CD4-positive, alpha-beta memory T cell (primary cell): ENCODE measurements at places on chromosomes 3 and 15. TPM values are rescaled to one million over a fixed set of nuclear protein-coding genes. Genes with fewer than 3 reads are reported as not detected.
A peak's percentile ranks its signal among the peaks of the same experiment; 100 is the strongest.

- H3K27ac ChIP-seq, result no peak overlapping the region
- no peak overlapping the region for H3K4me3 ChIP-seq
- DNase-seq, result no peak
- H3K36me3 ChIP-seq, result no peaks in the 10 kb centered on the region
These were observed 118.3 kb upstream of the FRMD4B start for GRCh38 chr3:69504232-69504631.

The KIF15 gene
- total RNA-seq, result 0.19 TPM

The GOLGA6L7 gene
- not detected for total RNA-seq

DNA sequence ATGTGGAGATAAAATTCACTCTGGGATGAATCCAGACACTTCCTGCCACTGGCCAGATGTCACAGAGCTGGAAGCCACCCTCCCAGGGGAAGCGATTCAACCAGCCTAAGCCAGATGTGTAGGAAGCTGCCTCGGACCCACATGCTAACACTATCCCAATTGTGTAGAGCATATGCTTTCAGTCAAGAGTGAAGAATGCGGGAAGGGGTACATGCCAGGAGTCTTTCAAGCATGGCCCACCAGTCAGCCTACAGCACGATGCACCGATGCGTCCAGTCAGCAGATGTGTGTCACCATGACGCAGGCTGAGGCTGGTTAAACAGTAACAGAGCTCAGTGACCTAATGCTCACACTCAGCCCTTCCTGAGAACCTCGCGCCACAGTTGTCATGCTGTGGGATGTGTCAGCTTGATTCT, 38.8 kb upstream of the BNC1 start:
- DNase-seq, result no peak
- H3K36me3 ChIP-seq, result no peaks in the 10 kb centered on the region
- H3K27me3 ChIP-seq, result no peaks in the 10 kb centered on the region
- no peak overlapping the region for H3K27ac ChIP-seq
- no peak overlapping the region for H3K4me3 ChIP-seq

- H3K27me3 ChIP-seq, result no peaks in the 10 kb centered on the region
- H3K4me1 ChIP-seq, result no peaks in the 10 kb centered on the region
- no peak overlapping the region for H3K4me3 ChIP-seq
- no peaks in the 10 kb centered on the region for H3K36me3 ChIP-seq
These were observed 7.9 kb downstream of the SLC25A26 start for GRCh38 chr3:66228707-66229106.

The OXNAD1 gene
- 78.5 TPM for total RNA-seq

The EPHA6 gene
- total RNA-seq, result not detected

- H3K27ac ChIP-seq, result peak overlapping the region; percentile 70
- H3K27me3 ChIP-seq, result no peaks in the 10 kb centered on the region
- peak; percentile 76 for DNase-seq
- no peaks in the 10 kb centered on the region for H3K36me3 ChIP-seq
- H3K4me1 ChIP-seq, result peaks cover 72% of the 10 kb centered on the region
- H3K4me3 ChIP-seq, result no peak overlapping the region
These were observed 62.7 kb upstream of the KLF13 start for GRCh38 chr15:31263751-31264558.

DNA sequence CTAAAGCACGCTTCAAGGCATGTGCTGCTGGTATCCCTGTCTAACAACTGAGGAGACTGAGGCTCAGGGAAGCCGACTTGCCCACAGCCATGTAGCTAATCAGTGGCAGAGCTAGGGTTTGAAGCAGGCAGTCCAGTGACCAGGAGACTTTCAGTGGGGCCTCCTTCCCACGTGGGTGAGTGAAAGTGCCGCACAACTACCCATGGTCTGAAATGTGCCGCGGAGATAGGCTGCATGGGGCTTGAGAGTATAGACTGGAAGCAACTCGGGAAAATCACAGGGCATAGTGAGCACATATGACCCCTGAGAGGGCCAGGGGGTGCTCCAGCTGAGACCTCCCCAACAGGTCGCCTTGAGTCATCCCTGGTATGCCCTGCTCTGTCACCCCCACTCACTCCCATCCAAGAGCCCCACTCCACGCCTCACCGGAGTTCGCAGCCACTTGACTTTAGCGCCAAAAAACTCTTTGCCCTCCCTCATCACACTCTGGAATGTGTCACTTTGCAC, 19.1 kb downstream of the FAM174B start:
- DNase-seq, result no peak
- H3K27ac ChIP-seq, result no peak overlapping the region
- H3K4me3 ChIP-seq, result no peak overlapping the region
- no peaks in the 10 kb centered on the region for H3K27me3 ChIP-seq

The AADAC gene
- total RNA-seq, result not detected

DNA sequence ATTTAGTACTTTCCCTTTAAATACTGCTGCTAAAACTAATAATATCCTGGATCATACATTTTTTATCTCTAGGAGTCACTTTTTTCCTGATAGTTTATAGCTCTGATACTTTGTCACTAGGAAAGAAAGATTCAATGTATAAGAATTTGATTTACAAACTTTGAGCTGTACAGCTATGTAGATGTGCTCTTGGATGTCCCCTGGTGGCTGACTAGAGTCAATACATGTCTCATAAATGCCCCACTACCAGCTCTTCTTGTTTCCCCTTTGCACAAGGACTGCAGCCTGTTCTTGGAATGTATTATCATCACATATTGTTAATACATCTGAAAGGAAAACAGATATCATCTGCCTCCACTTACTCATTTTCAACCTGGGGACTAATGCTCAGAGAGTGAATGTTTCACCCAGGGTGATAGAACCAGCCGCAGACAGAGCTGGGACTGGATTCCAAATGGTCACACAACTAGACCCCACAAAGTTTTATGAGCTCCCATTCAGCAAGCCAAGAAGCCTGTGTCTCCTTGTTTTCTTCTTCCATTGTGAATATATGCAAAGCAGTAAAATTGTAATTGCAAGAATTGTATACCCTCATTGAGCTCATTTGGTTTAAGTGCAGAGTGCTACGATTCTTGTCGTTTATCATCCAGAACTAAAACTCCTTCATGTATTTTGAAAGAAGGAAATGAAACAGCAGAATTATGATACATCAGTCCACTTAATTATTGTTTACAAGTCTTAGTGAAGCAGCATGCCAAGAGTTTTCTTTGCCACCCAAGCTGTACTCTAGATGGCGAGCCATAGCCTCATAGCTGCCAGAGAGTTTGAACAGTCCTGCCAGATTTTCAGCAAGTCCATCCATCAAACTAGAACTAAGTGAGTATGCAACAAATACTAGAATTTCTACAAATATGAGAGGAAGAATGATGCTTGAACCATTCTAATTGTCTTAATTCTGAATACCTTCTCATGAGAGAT, 261.6 kb upstream of the LMCD1 start:
- no peak overlapping the region for H3K4me3 ChIP-seq
- no peaks in the 10 kb centered on the region for H3K4me1 ChIP-seq
- no peaks in the 10 kb centered on the region for H3K27me3 ChIP-seq
- H3K36me3 ChIP-seq, result no peaks in the 10 kb centered on the region
- no peak overlapping the region for H3K27ac ChIP-seq

GRCh38 chr3:53890726-53891475, 758 bp downstream of the SELENOK start:
- H3K27me3 ChIP-seq, result no peaks in the 10 kb centered on the region
- H3K4me1 ChIP-seq, result peaks cover 47% of the 10 kb centered on the region
- H3K4me3 ChIP-seq, result peak overlapping the region; percentile 96
- peak; percentile 72 for DNase-seq
- H3K36me3 ChIP-seq, result peaks cover 6% of the 10 kb centered on the region

The ZCWPW2 gene
- total RNA-seq, result 1.5 TPM

The P2RY1 gene
- 0.08 TPM for total RNA-seq

DNA sequence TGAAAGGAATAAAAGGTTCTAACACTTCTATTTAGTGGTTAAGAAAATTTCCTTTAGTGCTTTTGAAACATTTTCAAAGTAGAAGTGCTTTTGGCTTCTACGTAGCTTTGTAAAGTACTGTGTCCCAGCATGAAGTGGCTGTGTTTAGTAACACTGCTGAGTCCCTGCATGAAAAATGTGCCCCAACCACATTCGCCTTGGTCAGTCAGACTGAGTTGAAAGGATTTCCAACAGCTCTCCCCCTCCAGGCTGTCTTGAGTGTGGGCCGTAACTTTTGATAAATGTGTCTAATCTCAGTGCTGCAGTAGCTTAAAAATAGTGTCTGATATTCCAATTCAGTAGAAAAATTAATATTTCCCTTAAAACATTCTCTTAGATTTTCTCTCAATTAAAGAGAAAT, 115.0 kb downstream of the NR1D2 start:
- no peaks in the 10 kb centered on the region for H3K4me1 ChIP-seq
- no peak for DNase-seq
- no peaks in the 10 kb centered on the region for H3K27me3 ChIP-seq
- H3K4me3 ChIP-seq, result no peak overlapping the region

The IL17RD gene
- total RNA-seq, result not detected

DNA sequence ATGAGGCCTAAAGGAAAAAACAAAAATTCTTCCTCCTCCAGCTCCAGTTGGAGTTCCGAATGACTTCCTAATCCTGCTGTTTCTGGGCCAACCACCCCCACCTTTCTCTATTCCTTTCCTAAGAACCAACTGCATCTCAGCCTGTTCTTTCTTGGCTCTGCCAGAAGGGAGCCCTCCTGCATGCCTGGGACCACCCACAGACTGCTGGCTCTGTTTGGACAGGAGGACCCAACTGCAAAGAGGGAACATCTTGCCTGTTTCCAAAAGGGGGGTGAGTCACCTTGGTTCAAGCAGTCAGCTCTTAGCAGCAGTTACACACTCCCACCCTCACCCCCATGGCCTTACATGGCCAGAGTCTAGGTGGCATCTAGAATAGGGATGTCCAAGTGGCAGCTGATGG, 116.0 kb upstream of the PRICKLE2 start:
- DNase-seq, result no peak
- H3K27ac ChIP-seq, result no peak overlapping the region
- H3K4me1 ChIP-seq, result no peaks in the 10 kb centered on the region
- H3K4me3 ChIP-seq, result no peak overlapping the region
- no peaks in the 10 kb centered on the region for H3K27me3 ChIP-seq
- no peaks in the 10 kb centered on the region for H3K36me3 ChIP-seq

GRCh38 chr15:52794665-52795463, 4.7 kb upstream of the ONECUT1 start:
- peaks cover 72% of the 10 kb centered on the region for H3K27me3 ChIP-seq
- no peaks in the 10 kb centered on the region for H3K36me3 ChIP-seq
- no peak for DNase-seq
- H3K4me1 ChIP-seq, result peaks cover 32% of the 10 kb centered on the region
- no peak overlapping the region for H3K4me3 ChIP-seq

The FGF12 gene
- total RNA-seq, result not detected

- H3K4me3 ChIP-seq, result no peak overlapping the region
- H3K27ac ChIP-seq, result no peak overlapping the region
- no peaks in the 10 kb centered on the region for H3K27me3 ChIP-seq
- H3K36me3 ChIP-seq, result no peaks in the 10 kb centered on the region
- H3K4me1 ChIP-seq, result no peaks in the 10 kb centered on the region
These were observed 50.0 kb downstream of the DNAJB8 start for GRCh38 chr3:128416578-128417211.

- H3K4me1 ChIP-seq, result no peaks in the 10 kb centered on the region
- H3K27ac ChIP-seq, result no peak overlapping the region
- H3K36me3 ChIP-seq, result no peaks in the 10 kb centered on the region
- H3K27me3 ChIP-seq, result no peaks in the 10 kb centered on the region
- DNase-seq, result no peak
- H3K4me3 ChIP-seq, result no peak overlapping the region
These were observed 333.6 kb upstream of the C2CD4B start for GRCh38 chr15:62498712-62499111.

The VIPR1 gene
- 104 TPM for total RNA-seq

- H3K36me3 ChIP-seq, result no peaks in the 10 kb centered on the region
- DNase-seq, result no peak
- no peaks in the 10 kb centered on the region for H3K27me3 ChIP-seq
- no peaks in the 10 kb centered on the region for H3K4me1 ChIP-seq
These were observed 562.0 kb upstream of the CFAP20DC start for GRCh38 chr3:59611649-59612443.

- H3K36me3 ChIP-seq, result no peaks in the 10 kb centered on the region
- no peak overlapping the region for H3K27ac ChIP-seq
- no peak overlapping the region for H3K4me3 ChIP-seq
- H3K27me3 ChIP-seq, result peaks cover 7% of the 10 kb centered on the region
These were observed 15.7 kb downstream of the CIDEC start for GRCh38 chr3:9864200-9864927.

DNA sequence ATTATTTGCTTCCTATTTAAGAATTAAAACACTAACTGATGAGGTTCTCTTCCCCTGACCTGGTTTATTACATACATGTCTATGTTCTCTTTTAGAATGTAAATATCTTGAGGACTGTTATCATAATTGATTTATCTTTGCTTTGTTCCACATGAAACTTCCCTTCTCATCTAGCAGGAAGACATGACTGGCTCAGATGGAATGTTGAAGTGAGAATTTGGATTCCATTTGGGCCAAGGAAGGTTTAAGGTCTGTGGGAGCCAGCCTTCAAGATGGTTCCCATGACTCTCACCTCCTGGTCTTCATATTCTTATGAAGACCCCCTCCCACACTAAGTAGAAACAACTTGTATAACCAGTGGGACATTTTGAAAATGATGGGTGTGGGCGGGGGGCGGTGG, 222.2 kb upstream of the GADL1 start:
- no peaks in the 10 kb centered on the region for H3K4me1 ChIP-seq
- no peak overlapping the region for H3K27ac ChIP-seq
- H3K27me3 ChIP-seq, result no peaks in the 10 kb centered on the region
- no peak overlapping the region for H3K4me3 ChIP-seq
- DNase-seq, result no peak

- no peak overlapping the region for H3K27ac ChIP-seq
- DNase-seq, result no peak
- H3K36me3 ChIP-seq, result no peaks in the 10 kb centered on the region
- no peaks in the 10 kb centered on the region for H3K27me3 ChIP-seq
- H3K4me1 ChIP-seq, result no peaks in the 10 kb centered on the region
These were observed 71.6 kb downstream of the CRYGS start for GRCh38 chr3:186472456-186473008.

The NANOGP8 gene
- total RNA-seq, result not detected

GRCh38 chr3:65617787-65618186, 420.9 kb downstream of the MAGI1 start:
- no peaks in the 10 kb centered on the region for H3K36me3 ChIP-seq
- H3K27me3 ChIP-seq, result no peaks in the 10 kb centered on the region
- H3K4me1 ChIP-seq, result no peaks in the 10 kb centered on the region
- no peak overlapping the region for H3K27ac ChIP-seq
- no peak overlapping the region for H3K4me3 ChIP-seq

- H3K27me3 ChIP-seq, result no peaks in the 10 kb centered on the region
- H3K27ac ChIP-seq, result no peak overlapping the region
These were observed 182.1 kb downstream of the CLSTN2 start for GRCh38 chr3:140117096-140117526.

The CFAP91 gene
- total RNA-seq, result 0.58 TPM

- no peaks in the 10 kb centered on the region for H3K27me3 ChIP-seq
- H3K36me3 ChIP-seq, result no peaks in the 10 kb centered on the region
- no peak overlapping the region for H3K4me3 ChIP-seq
These were observed 556.0 kb downstream of the ROBO1 start for GRCh38 chr3:79211586-79212359.
